ENCODE measurements at places on chromosomes 3 and 15.

DNA sequence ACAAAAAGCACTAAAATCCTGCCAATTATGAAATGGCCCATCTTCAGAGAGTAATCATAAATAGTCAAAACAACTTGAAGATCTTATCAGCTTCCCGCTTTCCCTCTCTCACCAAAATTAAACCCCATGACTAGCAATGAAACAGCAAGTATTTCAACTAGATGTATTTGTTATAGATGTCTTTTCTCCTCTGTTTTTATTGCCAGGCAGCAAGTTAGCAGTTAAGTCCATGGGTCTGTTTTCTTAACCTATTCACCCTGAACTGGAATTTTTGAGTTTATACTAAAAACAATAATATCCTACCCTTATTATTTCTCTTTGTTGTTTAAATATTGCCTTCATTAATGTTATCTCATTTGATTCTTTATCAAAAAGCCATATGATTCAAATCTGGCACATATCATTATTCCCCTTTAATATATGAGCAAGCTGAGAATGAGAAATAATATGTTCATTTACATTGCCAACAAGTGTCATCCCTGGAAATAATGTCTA lies 23.3 kb downstream of the AQP9 start:
- no peak for DNase-seq

- no peak for DNase-seq
Measured at GRCh38 chr3:171266034-171266739, 194.0 kb downstream of the TNIK start.

GRCh38 chr15:48674876-48675275 lies 29.4 kb upstream of the FBN1 start:
- peak; percentile 35 for DNase-seq

- peak; percentile 19 for DNase-seq
Measured at GRCh38 chr3:165466856-165467255, 270.7 kb upstream of the SLITRK3 start.

- DNase-seq: peak; percentile 73
Measured at GRCh38 chr3:4722103-4722502, 229.0 kb downstream of the ITPR1 start.

Measured in GM03348 (cell line).